ENCODE measurements at places on chromosomes 12 and 14.

GRCh38 chr14:58919217-58919616 is 269.2 kb upstream of the DAAM1 start:
- H3K4me1 ChIP-seq, result no peaks in the 10 kb centered on the region
- DNase-seq, result no peak
- no peak overlapping the region for H3K27ac ChIP-seq
- no peak overlapping the region for H3K4me3 ChIP-seq
- peaks cover 21% of the 10 kb centered on the region for H3K27me3 ChIP-seq

DNA sequence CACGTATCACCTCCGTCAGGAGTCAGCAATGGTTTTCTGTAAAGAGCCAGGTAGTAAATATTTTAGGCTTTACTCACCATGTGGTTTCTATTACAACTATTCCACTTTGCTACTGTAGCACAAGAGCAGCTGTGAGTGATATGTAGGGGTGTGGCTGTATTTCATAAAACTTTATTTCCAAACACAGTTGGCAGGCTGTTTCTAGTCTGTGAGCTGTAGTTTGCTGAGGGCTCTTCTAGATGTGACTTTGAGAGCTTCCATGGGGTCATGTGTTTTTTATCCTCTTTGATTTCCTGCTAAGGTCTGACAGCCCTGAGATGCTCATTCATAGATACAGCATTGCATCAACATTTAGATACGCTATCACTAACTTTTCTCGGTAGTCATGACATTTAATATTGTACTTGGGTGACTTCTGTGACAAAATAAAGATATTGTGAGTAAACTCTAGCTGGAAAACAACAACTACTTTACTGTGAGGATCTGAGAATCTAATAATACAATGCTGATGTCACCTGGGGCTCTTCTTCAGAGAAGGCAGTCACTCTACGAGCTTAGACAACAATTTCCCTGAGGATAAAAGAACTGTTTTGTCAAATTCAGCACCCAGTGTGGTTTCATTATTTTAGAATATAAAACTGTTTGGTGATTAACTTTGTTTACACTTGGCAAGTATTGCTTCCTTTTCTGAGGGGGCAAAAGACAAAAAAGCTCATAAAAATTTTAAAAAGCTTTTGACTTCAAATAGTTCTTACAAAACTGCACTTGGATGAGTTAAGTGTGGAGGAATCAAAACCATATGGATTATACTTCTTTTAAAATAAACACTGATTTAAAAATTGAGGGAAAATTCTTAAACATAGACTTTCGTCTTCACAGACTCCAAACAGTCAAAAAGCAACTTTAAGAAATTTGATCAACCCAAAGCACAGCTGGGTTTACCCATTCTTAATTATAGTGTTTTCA is 231.2 kb upstream of the DCN start:
- peak overlapping the region; percentile 58 for H3K27ac ChIP-seq
- H3K4me1 ChIP-seq, result peaks cover 6% of the 10 kb centered on the region

DNA sequence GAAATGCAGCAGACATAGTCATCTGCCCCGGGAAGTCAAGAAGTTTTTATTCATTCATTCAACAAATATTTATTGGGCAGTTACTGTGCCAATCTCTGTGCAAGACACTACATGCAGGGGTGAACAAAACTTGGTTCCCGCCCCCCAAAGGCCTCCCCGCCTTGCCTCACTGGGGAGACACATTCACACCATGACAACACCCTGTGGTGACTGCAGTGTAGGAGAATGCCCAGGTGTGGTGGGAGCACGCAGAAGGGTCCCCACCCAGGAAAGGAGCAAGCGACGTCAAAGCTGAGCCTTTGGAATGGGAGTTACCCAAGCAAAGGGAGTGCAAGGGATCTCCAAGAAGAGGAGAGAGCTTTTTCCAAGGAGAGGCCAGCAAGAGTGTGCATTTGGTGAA is 1.6 kb upstream of the AQP6 start:
- H3K4me1 ChIP-seq, result no peaks in the 10 kb centered on the region
- no peaks in the 10 kb centered on the region for H3K36me3 ChIP-seq
- no peaks in the 10 kb centered on the region for H3K27me3 ChIP-seq

DNA sequence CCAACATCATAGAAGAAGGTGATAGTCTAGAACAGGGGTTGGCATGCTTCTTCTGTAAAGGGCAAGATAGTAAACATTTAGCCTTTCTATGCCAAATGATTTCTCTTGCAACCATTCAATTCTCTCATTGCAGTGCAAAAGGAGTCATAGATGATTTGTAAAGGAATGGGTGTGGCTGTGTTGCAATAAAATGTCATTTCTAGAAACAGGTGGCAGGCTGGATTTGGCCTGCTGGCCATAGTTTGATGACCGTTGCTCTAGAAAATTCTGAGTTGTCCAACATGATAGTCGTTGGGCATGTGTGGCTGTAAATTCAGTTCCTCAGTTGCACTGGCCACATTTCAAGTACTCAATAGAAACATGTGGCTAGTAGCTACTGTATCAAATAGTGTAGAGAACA is 21.7 kb downstream of the SMCO2 start:
- H3K36me3 ChIP-seq, result no peaks in the 10 kb centered on the region
- H3K4me3 ChIP-seq, result no peak overlapping the region
- H3K4me1 ChIP-seq, result no peaks in the 10 kb centered on the region
- no peaks in the 10 kb centered on the region for H3K27me3 ChIP-seq
- DNase-seq, result no peak

GRCh38 chr12:78759367-78759766 is 105.2 kb upstream of the SYT1 start:
- no peaks in the 10 kb centered on the region for H3K27me3 ChIP-seq
- no peaks in the 10 kb centered on the region for H3K36me3 ChIP-seq
- H3K4me1 ChIP-seq, result no peaks in the 10 kb centered on the region
- no peak overlapping the region for H3K27ac ChIP-seq
- DNase-seq, result no peak

Data from Calu3 (cell line).